ENCODE measurements at places on chromosomes 12 and 14.

- no peak for DNase-seq
These were observed 268.6 kb downstream of the SLC6A15 start for GRCh38 chr12:84643993-84644392.

DNA sequence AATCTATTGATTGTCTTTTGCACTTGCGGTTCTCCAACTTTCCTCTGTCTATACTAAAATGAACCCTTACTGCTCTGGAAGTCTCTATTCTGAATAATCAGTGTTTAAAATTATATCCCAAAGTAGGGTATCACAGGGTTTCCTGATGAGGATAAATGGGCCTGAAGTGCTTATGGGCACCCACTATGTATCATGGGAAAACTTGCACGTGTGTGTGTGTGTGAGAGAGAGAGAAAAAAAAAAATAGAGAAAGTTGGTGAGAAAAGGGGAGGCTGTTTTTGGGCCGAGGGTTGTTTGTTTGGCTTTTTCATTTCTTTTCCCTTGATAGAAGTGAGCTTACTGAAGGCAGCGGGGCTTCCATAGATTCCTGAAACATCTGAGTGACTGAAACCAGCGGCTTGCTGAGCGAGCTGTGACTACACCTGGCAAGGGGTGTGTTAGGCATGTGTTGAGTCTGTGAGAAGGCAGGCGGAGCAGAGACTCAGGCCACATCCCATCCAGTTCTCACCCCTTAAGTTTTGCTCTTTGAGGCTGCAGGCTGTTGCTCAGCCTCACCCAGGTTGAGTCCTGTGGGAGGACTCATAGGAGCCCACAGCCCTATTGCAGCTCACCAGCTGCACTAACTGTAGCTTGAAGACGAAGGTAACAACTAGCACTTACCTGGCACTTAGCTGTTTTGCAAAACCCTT, 17.2 kb downstream of the PPFIBP1 start:
- DNase-seq = no peak

- DNase-seq = no peak
These were observed 5.4 kb upstream of the GPR84 start for GRCh38 chr12:54369597-54370131.

DNA sequence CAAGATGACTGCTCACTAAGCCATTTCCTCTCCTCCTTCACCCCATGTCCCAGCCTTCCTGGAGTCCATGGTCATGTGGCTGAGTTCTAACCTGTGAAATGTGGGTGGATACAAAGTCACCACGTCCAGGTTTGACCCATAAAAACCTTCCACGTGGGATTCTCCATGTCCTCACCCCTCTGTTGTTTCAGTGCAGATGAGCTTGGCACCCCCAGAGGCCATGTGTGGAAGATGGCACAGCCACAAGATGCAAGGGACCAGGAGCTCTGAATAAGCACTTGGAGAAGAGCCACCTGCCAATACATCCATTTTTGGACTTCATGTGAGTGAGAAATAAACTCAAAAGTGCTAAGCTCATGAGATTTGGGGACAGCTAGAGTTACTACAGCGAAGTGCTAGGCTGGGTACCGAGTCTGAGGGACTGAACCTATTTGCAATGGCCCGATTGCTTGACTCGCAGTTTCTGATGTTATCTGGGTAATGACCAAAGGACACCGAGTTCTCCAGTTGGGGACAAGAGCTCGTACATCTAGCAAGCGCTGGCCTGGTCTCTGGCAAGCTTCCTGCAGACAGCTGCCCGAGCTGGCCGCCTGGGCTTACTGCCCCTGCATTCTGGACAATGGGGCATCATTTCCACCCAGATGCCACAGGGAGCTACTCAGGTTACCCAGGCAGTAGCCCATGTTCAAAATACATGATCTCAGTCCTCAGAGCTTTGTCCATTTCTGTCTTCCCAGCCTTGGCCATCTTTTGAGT, 7.7 kb upstream of the SLC24A4 start:
- no peak for DNase-seq

GRCh38 chr14:33475623-33476022, 475.3 kb downstream of the EGLN3 start:
- DNase-seq = no peak

- DNase-seq = no peak
These were observed 19.4 kb downstream of the KTN1 start for GRCh38 chr14:55599250-55599879.

DNA sequence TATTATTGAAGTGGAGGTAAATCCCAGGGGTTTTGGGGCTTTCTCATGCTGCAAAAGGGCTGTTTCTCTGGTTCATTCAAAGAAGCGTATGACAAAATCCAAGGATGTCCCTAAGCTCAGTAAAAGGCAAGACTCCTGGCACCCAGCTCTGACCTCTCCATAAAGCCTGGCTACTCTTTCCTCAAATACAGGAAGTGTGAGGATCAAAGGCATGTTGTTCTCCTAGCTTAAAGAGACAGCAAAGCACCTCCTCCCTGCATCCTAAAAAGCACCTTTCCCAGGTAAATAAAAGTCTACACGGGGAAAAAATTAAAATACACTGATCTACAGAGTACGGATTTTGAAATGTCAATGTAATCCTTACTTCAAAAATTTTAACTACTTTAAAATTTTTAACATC, 118.6 kb downstream of the LMNTD1 start:
- no peak for DNase-seq

DNA sequence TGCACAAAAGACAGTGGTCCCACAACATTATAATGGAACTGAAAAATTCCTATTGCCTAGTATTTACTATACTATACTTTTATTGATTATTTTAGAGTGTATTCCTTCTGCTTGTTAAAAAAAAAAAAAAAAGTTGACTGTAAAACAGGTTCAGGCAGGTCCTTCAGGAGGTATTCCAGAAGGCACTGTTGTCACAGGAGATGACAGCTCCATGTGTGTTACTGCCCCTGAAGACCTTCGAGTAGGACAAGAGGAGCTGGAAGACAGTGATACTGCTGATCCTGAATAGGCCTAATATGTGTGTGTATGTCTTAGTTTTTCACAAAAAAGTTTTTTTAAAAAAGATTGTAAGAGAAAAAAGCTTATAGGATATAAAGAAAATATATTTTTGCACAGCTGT, 12.3 kb downstream of the UBE2N start:
- DNase-seq = no peak

DNA sequence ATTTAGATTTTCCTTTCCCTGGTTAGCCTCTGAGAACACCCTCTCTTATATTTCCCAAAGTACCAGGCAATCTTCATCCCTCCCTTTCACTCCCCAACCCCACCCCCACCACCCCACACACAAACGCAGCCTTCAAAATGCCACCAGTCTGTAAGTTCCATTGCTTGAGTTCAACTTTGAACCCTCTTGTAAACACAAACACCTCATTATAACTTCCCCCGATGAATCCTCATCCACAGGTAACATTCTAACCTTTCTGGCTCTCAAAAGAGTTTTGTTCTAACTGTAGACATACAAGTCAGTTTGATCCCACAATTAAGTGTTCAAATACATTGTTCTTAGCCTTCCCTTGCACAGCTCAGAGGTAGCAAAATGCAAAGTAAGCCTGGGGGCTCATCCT, 199.4 kb upstream of the FOXN3 start:
- no peak for DNase-seq

DNA sequence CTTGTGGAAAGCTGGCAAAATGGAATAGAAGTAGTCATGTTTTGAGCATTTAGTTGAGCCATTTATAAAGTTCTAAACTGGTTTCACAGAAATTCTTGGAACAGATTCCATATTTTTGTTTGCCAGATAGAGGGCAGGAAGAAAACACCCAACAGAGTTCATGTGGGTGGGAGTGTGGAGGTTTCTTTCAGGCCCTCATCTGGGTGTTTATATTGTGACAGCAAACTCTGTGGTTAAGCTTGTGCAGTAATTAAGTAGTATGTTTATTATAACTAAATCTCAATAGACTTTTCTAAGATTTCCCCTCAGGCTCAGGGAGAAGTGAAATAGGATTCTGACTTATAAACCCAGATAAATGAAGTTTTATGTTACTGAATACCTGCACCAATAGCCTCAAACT, 57.4 kb downstream of the SPPL3 start:
- DNase-seq = no peak
